ENCODE measurements at places on chromosomes 5 and 9.

- H3K27ac ChIP-seq = peak overlapping the region; percentile 29
- H3K27me3 ChIP-seq = no peaks in the 10 kb centered on the region
- H3K4me3 ChIP-seq = peak overlapping the region; percentile 10
- peaks cover 15% of the 10 kb centered on the region for H3K36me3 ChIP-seq
Measured at GRCh38 chr9:114619191-114619761, 8.2 kb downstream of the TMEM268 start.

- no peak overlapping the region for H3K27ac ChIP-seq
- H3K36me3 ChIP-seq = no peaks in the 10 kb centered on the region
- H3K4me3 ChIP-seq = no peak overlapping the region
- peaks cover 42% of the 10 kb centered on the region for H3K27me3 ChIP-seq
- no peaks in the 10 kb centered on the region for H3K4me1 ChIP-seq
Measured at GRCh38 chr5:1366514-1366913, 21.6 kb upstream of the CLPTM1L start.

DNA sequence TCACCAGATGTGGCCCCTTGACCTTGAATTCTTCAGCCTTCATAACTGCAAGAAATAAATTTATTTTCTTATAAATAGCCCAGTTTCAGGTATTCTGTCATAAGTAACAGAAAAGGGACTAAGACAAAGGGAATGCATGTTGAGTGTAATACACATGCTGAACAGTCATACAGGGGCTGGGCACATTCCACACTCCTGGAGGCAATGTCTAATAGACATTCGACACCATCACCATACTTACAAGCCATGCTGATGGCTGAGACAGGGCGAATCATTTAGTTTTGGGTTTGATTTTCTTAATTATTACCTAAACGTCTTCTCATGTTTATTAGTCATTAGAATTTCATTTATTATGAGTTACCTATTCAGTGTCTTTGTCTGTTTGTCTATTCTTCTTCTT, 68.5 kb downstream of the TENT4A start:
- H3K4me1 ChIP-seq = no peaks in the 10 kb centered on the region
- H3K27ac ChIP-seq = no peak overlapping the region
- DNase-seq = no peak
- no peaks in the 10 kb centered on the region for H3K36me3 ChIP-seq
- H3K27me3 ChIP-seq = peaks cover under 1% of the 10 kb centered on the region

DNA sequence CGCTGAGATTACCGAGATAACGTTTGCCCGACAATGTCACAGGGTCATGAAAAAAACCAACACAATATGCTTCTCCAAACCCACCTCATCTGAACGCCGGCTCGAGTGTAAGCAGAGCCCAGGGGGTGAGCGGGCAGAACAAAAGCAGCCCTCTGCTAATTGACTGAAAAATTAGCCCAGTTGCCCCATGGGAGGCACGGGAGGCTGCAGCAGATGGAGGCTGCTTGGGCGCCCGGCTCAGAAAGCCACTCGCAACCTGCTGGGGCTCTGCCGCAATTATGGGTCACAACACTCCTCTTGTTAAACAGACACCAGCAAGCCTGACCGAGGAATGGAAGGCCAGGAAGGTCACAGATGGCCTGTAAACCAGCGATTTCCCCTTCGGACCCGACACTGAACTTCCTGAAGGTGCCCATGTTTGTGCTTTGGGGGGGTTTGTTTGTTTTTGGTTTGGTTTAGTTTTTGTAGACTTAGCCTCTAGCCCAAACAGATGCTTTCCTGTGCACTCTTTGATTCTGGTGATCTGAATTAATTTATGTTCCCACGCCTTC, 104.6 kb upstream of the IRX1 start:
- H3K4me1 ChIP-seq = no peaks in the 10 kb centered on the region
- no peaks in the 10 kb centered on the region for H3K27me3 ChIP-seq
- DNase-seq = no peak
- no peak overlapping the region for H3K4me3 ChIP-seq
- H3K27ac ChIP-seq = no peak overlapping the region

GRCh38 chr5:74085186-74085585, 459.2 kb downstream of the ARHGEF28 start:
- DNase-seq = no peak
- no peak overlapping the region for H3K27ac ChIP-seq
- no peaks in the 10 kb centered on the region for H3K36me3 ChIP-seq

- H3K27ac ChIP-seq = no peak overlapping the region
- H3K4me3 ChIP-seq = no peak overlapping the region
- DNase-seq = no peak
- no peaks in the 10 kb centered on the region for H3K27me3 ChIP-seq
Measured at GRCh38 chr9:124632077-124632621, 125.0 kb upstream of the NR5A1 start.

DNA sequence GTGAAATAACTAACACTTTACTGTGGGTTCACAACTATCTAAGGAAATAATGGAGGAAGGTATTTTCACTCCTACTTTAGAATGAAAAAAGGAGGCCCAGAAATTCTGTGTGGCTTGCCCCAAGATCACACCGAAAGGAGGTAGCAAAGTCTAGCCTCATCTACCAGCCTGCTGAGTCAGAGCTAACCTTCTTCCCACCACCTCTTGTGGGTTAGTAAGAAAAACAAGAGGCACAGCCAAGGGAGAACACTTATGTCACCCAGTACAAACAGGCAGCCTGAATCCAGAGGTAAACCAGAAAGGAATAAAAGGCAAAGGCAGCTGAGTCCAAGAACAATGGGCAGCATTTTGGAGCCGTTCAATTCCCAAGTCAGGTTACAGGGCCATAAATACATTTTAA, 91.9 kb upstream of the RASEF start:
- no peak for DNase-seq
- H3K27ac ChIP-seq = peak overlapping the region; percentile 26
- no peak overlapping the region for H3K4me3 ChIP-seq
- H3K27me3 ChIP-seq = no peaks in the 10 kb centered on the region
- H3K36me3 ChIP-seq = no peaks in the 10 kb centered on the region

GRCh38 chr5:76838481-76839261, 11.1 kb upstream of the S100Z start:
- H3K4me3 ChIP-seq = no peak overlapping the region
- H3K27me3 ChIP-seq = no peaks in the 10 kb centered on the region
- H3K4me1 ChIP-seq = peaks cover 25% of the 10 kb centered on the region
- peaks cover 29% of the 10 kb centered on the region for H3K36me3 ChIP-seq
- DNase-seq = no peak

GRCh38 chr5:6456766-6457370, 8.2 kb downstream of the UBE2QL1 start:
- H3K27me3 ChIP-seq = peaks cover 28% of the 10 kb centered on the region
- no peak for DNase-seq
- no peaks in the 10 kb centered on the region for H3K36me3 ChIP-seq
- no peak overlapping the region for H3K4me3 ChIP-seq
- H3K4me1 ChIP-seq = no peaks in the 10 kb centered on the region

GRCh38 chr5:74188351-74189105, 452.0 kb downstream of the ENC1 start:
- no peaks in the 10 kb centered on the region for H3K27me3 ChIP-seq
- H3K4me3 ChIP-seq = no peak overlapping the region
- H3K27ac ChIP-seq = no peak overlapping the region
- H3K4me1 ChIP-seq = no peaks in the 10 kb centered on the region

- H3K4me1 ChIP-seq = no peaks in the 10 kb centered on the region
- no peak for DNase-seq
- no peak overlapping the region for H3K4me3 ChIP-seq
- H3K27ac ChIP-seq = no peak overlapping the region
- no peaks in the 10 kb centered on the region for H3K36me3 ChIP-seq
Measured at GRCh38 chr9:20406344-20406743, 216.0 kb downstream of the MLLT3 start.

- H3K27ac ChIP-seq = no peak overlapping the region
- H3K36me3 ChIP-seq = no peaks in the 10 kb centered on the region
- H3K4me3 ChIP-seq = no peak overlapping the region
- DNase-seq = no peak
- no peaks in the 10 kb centered on the region for H3K27me3 ChIP-seq
- H3K4me1 ChIP-seq = no peaks in the 10 kb centered on the region
Measured at GRCh38 chr9:127197186-127197860, 67.3 kb upstream of the GARNL3 start.

GRCh38 chr5:97453263-97453662, 270.2 kb upstream of the RIOK2 start:
- no peak for DNase-seq
- no peak overlapping the region for H3K4me3 ChIP-seq
- no peaks in the 10 kb centered on the region for H3K4me1 ChIP-seq
- H3K36me3 ChIP-seq = no peaks in the 10 kb centered on the region

GRCh38 chr5:120518581-120518980, 54.5 kb downstream of the PRR16 start:
- no peak for DNase-seq
- no peaks in the 10 kb centered on the region for H3K4me1 ChIP-seq
- H3K27ac ChIP-seq = no peak overlapping the region
- H3K27me3 ChIP-seq = no peaks in the 10 kb centered on the region

DNA sequence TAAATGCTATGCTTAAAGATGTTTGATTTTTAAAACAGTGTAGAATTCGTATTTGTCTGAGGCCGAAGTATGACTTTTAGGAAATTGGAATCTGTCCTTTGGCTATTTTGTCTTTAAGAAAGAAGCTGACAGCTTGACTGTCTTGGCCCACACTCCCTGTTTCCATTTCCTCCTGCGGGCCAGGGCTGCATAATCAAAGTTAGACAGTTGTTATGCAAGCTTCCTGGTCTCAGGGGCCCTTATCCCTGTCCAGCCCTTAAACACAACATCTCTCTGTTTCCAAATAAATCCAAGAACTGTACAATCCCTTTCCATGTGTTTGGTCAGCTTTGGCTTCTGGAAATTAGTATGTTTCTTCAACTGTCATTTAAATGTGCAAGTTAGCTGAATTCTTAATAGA, 54.6 kb upstream of the ECM2 start:
- H3K27ac ChIP-seq = no peak overlapping the region
- no peaks in the 10 kb centered on the region for H3K36me3 ChIP-seq
- H3K27me3 ChIP-seq = no peaks in the 10 kb centered on the region
- H3K4me3 ChIP-seq = no peak overlapping the region
- DNase-seq = no peak

DNA sequence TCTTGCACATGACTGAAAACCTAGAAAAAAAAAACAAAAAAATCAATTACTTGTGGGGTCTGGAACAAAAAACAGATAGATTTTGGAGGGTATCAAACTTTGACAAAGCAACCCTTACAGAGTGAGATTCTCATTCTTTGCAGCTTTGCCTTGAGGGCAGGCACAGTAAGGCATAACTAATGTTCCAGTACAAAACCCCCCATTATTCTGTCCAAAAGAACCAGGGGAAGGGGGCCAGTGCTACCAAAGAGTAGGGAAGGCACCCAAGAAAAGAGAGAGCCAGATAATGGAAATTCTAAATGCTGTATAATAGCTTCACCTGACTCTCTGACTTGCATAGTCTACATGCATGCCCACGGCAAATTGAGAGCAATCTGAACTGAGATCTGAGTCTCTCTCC, 12.9 kb downstream of the POLK start:
- no peak overlapping the region for H3K27ac ChIP-seq
- H3K27me3 ChIP-seq = no peaks in the 10 kb centered on the region
- no peak overlapping the region for H3K4me3 ChIP-seq
- H3K4me1 ChIP-seq = peaks cover 19% of the 10 kb centered on the region
- peaks cover 19% of the 10 kb centered on the region for H3K36me3 ChIP-seq
- DNase-seq = no peak
